ENCODE measurements at places on chromosomes 2 and 18.
A peak's percentile ranks its signal among the peaks of the same experiment; 100 is the strongest.

DNA sequence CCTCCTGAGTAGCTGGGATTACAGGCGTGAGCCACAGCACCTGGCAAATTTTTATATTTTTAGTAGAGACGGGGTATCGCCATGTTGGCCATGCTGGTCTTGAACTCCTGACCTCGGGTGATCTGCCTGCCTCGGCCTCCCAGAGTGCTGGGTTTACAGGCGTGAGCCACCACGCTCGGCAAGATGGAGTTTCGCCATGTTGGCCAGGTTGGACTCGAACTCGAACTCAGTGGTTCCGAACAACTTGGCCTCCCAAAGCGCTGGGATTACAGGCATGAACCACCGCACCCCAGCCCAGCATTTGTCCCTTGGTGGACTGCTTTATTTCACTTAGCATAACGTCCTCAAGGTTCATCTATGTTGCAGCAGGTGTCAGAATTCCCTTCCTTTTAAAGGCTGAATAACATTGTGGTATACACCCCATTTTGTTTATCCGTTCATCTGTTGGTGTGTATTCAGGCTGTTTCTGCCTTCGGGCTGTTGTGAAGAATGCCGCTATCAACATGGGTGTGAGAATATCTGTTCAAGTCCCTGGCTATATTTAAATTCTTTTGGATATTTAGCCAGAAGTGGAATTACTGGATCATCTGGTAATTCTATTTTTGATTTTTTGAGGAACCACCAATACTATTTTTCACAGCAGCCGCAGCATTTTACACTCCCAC lies 1.2 kb upstream of the CENPA start:
- DNase-seq, result no peak

- DNase-seq, result no peak
These were observed 253.2 kb upstream of the SP5 start for GRCh38 chr2:170461889-170462288.

DNA sequence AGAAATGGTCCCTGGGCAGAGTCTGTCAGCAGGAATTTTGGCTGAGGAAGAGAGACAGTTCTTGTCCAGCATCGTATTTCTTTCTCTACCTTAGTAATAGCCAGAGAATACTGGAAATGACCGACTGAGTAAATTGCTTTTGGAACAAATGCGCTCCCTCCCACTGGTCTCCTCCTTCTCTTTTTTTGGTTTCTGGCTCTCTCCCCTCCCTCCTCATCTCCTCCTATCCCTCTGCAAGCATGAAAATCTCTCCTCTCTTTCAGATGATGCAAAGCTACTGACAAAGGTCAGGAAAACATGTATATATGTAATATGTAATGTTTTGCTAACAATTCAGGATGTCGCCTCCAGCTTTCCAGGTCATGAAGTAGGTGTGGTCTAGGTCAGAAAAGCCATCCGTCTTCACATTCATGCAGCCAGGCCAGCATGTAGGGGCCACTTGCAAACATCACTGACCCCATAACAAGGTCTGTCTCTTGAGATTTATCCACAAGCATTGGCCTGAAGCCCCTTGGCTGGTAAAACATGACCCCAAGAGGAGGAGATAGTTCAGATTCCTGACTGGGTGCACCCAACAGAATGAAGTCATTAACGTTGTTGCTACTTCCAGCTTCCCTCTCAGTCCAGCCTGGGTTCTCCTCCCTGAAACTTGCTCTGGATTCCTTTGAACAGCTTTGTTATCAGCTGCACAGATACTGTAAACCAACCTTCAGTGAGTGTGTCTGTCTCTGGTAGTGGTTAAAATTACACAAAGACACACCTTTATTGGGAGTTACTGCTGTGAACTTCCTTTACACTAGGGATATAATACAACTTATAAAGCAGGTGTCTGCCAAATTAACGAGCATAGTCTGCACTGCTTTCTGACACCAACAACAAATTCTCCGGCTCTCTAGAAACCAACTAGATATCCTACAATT lies 864.4 kb upstream of the KLHL29 start:
- DNase-seq, result no peak

DNA sequence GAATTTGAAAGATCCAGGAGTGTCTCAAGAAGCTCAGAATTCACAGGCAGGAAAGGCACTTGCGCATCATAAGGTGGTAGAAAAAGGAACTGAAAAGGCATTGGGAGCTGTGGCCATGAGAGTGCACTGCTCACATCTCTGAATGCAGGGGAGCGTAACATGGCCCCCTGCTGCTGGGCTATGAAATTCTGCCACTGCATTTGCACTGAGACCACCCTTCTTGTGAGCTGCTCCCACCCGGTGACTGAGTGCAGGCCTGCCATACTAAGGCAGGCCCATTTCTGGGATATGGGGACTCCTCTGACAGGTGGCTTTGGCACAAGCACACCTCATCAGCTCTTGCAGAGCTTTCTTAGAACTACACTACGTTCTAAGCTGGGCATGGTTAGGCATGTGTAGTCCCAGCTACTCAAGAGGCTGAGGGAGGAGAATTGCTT lies 25.3 kb upstream of the STARD7 start:
- DNase-seq, result no peak

- no peak for DNase-seq
These were observed 10.0 kb upstream of the FEZ2 start for GRCh38 chr2:36607947-36608346.

DNA sequence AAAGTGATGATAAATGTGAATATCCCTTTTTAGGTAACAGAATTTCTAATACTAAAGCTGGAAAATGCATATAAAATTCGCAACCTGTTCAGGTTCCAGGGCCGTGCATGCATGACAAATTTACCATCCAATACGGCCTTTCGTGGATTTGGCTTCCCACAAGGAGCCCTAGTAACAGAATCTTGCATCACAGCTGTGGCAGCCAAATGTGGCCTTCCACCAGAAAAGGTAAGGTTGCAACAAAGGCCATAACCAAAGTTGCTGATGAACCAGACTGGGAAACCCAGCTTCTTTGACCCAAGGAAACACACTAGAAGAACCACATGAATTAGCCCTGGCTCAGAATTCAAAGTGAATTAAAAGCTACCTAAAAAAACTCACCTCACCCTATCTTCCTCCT lies 49.6 kb upstream of the BZW1 start:
- DNase-seq, result no peak

GRCh38 chr18:34322365-34323289 lies 97.9 kb upstream of the NOL4 start:
- DNase-seq, result peak; percentile 21

DNA sequence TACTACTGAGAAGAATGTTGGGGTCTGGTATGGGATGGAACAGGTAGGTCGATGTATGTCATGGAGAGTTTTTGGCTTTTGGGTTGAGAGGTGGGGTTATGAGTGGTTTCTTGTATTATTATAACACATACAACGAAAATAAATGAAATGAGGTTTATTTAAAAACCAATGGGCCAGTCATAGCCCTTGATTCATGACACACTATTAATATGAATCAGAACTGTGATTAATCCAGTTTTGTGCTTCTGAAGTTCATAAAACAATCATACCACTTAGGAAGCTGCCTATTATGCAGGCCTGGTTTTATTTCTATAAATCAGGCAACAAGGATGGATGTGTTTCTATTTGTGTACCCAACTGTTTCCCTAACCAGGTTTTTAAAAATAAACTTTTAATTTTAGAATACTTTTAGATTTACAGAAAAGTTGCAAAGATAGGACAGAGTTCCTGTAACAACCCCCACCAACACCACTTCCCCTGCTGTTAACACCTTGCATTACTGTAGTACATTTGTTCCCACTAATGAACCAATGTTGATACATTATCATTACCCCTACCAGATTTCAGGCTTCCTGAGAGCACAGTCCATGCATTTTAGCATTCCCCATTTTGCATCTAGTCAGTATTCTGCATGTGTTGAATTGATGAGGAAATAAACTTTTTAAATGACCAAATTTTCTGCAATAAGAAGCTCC lies 37.5 kb upstream of the NCOA1 start:
- DNase-seq, result no peak

- DNase-seq, result no peak
These were observed 593.3 kb upstream of the SYT4 start for GRCh38 chr18:43870626-43871025.

GRCh38 chr18:47876813-47877212 lies 53.6 kb downstream of the SMAD2 start:
- DNase-seq, result no peak

GRCh38 chr2:172177996-172178395 lies 75.3 kb upstream of the DLX2 start:
- DNase-seq, result no peak

DNA sequence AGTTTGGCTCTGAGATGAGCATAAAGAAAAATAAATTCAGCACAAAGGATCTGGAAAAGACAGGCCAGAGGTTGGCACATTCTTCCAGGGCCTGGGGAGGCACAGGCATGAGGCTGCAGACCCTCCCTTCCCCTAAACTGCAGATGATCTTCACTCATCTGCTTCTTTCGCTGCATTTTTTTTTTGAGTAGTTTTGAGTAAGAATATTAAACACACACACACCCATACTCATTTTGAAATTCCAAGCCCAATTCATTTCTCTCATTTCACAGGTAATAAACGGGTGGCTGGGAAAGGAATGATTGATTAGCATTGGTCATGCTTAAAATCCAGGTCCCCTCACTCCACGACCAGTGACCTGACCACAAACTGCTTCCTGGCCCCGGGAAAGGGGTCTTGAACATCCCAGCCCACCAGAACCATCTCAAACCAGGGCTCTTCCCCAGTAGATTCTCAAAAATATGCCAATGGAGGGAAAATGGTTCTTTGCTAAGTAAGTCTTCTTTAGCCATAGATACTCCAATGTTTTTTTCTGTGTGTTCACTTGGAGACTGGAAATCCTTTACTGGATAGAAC lies 219.6 kb downstream of the ANAPC1 start:
- no peak for DNase-seq

- DNase-seq, result no peak
These were observed 371.8 kb upstream of the HS6ST1 start for GRCh38 chr2:128690431-128690830.

GRCh38 chr2:240368781-240369331 lies 66.6 kb upstream of the GPC1 start:
- no peak for DNase-seq

GRCh38 chr18:57331718-57332117 lies 20.6 kb upstream of the ST8SIA3 start:
- DNase-seq, result no peak

- DNase-seq, result no peak
These were observed 107.5 kb downstream of the TMEM163 start for GRCh38 chr2:134611316-134611715.

DNA sequence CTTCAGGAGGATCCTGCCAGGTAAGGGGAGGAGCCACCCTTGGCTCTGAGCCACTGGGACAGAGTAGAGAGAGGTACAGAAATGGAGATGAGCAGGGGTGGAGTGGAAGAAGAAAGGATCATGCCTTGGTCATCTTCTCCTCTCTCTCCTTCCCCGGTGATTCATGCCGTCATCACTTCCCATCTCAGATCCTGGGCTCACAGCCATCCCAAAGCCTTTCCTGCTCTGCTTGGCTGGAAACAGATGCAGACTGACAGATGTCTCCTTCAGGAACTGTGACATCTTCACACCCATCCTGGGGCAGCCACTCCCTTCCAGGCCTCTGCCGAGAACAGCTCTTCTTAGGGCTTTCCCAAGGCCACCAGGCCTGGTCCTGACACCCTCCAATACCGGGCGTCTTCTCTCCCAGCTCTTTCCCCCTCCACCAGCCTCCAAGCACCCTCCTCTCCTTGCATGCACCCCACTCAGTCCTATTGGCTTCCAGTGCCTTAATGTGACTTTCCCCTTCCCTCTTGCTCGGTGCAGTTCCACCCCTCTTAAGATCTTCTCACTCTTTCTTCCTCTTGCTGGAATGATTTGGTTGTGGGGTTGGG lies 58.3 kb upstream of the TNP1 start:
- no peak for DNase-seq

DNA sequence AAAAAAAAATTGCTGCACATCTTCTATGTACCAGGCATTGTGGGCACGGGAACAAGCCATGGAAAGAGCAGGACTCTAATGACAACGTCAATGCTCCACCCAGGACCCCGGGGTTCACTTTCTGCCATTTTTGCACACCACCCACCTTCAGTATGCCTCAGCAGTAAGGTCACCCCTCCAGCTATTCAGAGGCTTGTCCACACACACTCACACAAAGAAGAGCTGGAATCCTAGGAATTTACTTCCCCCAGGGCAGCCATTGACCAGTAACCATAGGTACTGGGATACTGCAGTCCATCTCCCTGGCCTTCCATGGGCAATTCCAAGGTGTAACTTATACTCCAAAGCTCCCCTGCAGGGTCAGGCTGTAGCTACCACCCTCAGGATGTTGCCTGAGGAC lies 170.8 kb downstream of the SUCLG1 start:
- DNase-seq, result no peak

DNA sequence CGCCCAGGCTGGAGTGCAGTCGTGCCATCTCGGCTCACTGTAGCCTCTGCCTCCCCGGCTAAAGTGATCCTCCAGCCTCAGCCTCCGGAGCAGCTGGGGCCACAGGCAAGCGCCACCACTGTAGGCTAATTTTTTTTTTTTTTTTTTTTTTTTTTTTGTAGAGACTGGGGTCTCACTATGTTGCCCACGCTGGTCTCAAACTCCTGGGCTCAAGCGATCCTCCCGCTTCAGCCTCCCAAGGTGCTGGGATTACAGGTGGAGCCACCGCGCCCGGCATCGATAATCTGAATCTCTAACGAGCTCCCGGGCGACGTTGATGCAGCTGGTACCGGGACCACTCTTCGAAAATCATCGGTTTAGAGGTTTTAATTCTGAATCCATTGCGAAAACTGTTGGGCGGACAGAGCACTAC lies 520 bp upstream of the CYP20A1 start:
- no peak for DNase-seq

DNA sequence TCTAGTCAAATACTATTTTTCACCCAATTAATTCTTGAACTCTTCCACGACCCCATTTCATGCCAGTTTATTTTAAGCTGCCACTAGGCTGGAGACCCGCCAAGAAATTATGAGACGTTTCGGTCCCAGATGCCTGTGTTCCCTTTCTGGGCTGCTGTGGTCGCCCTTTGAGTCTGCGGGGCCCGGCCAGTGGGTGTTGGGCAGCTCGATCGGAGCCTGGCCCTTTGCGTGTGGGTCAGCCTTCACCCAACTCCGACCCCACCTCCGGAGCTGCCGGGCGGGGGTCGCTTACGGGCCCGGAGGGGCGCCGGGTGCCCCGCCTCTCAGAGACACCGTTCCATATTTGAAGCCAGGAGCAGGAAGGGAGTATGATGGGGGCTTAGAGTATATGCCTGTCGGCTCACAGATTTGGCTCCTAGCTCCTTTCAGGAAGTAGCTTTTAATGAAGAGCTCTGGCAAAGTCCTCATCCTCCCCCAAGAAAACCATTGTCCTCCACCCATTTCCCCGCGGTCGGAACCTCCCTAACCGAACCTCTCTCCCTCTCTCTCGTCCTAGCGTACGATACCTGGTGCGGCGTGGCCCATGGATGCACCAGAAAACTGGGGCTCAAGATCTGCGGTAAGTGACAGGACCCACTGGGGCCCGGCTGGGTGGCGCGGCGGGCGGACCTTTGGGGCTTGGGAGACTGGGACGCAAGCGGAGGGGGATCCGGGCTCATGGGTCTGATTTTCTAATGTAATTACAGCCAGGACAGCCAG lies 5.0 kb downstream of the GAD1 start:
- no peak for DNase-seq
